ENCODE measurements at places on chromosomes 11 and 22.

DNA sequence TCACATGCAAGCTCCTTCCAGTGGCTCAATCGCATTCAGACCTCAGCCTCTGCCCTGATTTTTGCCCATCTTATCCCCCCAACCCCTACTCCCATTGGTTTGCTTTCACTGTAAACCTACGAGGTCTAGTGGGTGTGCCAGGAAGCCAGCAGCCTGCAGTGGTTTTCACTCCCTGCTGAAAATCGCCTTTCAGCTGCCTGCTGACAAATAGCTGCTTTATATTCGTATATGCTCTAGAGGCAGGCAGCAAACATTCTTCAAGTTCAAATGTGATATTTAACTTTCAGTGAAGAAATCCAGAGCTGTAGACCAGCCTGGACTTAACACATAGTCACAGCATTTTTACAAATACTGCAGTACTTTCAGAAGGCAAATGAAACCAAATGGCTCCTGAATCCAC lies 92.8 kb upstream of the APOA1 start:
- peak; percentile 21 for DNase-seq

GRCh38 chr22:27241430-27242321 lies 559.9 kb downstream of the MN1 start:
- no peak for DNase-seq

DNA sequence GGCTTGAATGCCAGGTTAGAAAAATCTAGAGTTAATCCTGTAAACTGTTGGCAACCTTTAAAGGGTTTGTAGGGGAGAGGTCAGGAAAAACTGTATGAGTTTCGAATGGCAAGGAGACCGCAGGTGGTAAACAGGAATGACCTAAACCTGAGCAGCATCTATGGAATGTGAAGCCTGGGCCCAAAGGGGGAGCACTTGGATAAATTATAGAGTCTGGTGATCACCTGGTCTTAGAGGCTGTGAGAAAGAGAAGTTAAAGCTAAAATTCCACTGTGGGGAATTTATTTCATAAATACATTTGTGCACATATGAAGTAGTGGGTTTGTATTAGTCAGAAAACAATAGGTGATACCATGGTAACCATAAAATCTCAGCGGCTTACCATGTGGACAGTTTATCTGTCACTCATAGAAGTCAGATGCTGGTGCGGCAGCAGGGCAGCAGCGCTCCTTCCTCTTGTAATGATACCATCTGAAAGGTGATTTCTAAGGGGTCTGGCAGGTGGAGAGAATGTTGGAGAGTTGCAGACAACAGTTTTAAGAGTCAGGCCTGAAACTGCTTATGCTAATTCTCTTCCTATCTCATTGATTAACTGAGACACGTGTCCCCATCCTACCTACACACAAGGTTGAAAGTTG lies 1104.4 kb upstream of the CCDC90B start:
- DNase-seq = no peak

DNA sequence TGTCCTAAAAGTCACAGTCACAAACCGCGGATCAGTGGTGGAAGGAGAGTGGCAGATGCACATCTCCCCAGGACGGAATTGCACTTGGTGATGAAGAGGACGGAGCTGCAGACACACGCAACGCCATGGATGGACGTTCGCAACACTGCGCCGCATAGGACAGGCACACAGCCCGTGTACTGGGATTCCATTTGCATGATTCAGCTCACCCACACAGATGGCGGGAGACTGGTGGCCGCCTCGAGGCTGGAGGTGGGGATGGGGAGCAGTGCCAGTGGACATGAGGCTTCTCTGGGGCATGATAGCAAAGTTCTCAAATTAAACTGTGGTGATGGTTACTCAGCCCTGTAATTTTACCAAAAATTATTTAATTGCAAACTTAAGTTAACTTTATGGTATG lies 37.4 kb downstream of the DUSP8 start:
- DNase-seq = no peak

GRCh38 chr22:16807109-16807508 lies 18.1 kb downstream of the XKR3 start:
- DNase-seq = no peak

DNA sequence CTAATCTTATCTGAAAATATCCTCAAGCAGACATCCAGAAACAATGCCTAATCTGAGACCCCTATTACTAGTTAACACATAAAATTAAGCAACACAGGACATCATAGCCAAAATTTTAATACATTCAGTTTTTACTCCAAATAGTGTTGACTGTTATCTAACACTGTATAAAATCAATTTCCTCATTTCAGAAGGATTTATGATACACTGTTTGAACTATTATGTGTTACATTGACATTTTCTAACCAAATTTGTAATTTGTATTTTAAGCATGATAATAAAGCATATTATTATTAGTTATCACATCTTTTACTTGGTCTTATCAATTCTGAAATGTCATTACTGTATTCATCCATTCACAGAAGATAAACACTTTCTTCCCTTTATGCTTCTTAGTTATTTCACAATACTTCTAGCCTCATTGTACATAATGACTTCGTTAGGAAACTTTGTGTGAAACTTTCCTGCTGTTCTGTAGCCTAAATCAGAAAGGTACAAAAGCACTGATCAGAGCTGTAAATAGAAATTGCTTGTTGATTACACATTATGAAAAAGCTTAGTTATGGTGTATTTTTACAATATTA lies 1248.9 kb downstream of the JRKL start:
- no peak for DNase-seq
